ENCODE measurements at places on chromosomes 2 and 18.

GRCh38 chr2:54520687-54521086 lies 64.6 kb downstream of the SPTBN1 start:
- peak; percentile 96 for DNase-seq

DNA sequence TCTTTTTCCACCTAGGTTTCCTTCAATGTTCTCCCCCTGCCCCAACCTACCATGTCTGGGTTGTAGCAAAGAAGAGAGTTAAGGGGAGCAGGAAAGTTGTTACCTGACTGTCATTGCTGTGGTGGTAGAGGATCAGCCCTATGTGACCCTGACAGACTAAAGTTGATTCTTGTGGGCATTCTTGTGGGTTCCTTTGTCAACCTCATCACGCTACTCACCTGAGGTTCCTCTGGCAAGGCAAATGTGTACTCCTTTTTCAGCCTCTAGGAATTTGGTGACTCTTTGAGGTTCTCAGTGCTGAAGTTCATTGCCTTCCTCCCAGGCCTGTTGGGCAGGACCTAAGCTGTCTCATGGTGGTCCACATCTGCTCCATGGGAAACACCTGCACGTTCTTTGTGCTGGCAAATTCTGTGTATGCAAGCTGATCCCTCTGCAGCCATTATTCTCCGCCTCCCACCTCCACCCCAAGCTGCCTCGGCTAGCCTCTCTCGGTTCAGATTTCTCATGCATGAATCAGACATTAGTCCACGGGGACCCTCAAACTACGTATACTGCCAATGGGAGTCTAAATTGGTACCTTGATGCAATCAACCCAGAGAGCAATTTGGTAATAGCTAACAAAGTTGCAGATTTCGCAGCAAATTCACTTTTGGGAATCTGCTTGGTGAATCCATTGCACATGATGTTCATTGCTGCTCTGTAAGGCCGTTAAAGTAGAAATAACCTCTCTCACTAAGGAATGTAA lies 1.5 kb upstream of the GMCL1 start:
- DNase-seq, result no peak

GRCh38 chr2:206477296-206477695 lies 34.0 kb downstream of the ADAM23 start:
- DNase-seq, result peak; percentile 57

DNA sequence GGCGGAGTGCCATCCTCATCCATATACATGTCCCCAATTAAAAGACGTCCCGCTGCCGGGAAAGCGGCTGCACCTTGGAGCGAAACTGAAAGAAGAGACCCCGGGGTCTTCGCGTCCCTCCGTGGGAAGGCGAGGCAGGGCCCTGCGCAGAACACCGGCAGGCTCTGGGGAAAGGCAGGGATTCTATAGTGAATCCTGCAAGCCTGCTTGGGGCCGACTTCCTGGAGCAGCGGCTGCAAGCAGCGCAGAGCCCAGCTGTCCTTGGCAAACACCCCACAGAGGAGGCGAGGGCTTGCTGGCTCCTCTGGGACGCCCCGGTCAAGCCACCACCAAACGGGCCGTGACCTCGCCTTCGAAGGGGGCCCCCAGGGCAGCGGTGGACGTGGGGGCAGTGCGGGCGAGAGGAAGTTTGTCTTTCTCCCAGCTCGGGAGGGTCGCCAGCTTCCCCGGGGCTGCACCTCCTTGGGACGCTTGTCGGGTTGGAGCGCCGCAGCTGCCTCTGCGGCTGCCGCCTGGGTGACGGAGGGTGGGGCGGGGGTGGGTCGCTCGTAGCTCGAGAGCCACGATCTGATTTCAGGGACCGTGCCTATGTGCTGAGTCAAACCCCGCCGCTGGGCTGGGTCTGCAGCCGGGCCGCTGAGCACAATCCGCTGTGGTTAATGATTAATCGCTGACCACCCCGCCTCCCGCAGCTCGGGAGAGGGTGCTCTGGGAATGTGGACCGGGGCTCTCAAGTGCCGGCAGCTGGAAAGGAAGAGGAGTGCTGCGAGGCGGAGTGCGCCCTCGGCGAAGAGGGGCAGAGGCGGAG lies 486 bp upstream of the GPR39 start:
- peak; percentile 83 for DNase-seq

DNA sequence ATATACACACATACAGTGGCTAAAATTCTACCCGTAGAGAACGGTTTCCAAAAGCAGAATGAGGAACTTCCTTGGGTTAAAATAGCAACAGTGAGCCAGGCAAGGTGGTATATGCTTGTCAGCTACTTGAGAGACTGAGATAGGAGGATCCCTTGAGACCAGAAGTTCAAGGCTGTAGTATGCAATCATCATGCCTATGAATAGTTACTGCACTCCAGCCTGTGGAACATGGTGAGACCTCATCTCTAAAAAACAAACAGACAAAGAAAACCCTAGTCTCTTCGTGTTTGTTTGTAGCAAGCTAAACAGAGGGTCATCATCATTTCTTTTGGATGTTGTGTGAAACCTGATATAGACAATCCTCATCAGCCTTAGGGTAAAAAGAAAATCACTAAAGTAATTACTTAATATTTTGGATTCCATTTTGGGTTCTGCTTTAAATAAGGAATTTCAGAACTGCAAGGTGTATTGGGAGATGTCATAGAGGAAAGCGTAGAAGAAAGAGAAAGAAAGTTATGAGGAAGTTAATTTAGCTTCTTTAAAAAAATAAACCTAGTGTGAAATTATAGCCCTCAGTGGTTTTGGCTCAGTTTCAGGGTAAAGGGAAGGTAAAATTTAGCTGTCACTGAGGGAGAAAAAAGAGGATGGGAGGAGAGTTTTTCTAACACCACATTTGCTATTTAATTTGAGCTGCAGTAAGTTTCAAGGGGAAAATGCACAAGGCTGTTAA lies 46.5 kb downstream of the PLEK start:
- DNase-seq, result no peak

- no peak for DNase-seq
These were observed 306.5 kb downstream of the PIEZO2 start for GRCh38 chr18:10842861-10843260.

GRCh38 chr18:8766559-8767293 lies 61.4 kb downstream of the MTCL1 start:
- DNase-seq, result no peak

GRCh38 chr18:8721716-8722115 lies 16.4 kb downstream of the MTCL1 start:
- DNase-seq, result no peak

DNA sequence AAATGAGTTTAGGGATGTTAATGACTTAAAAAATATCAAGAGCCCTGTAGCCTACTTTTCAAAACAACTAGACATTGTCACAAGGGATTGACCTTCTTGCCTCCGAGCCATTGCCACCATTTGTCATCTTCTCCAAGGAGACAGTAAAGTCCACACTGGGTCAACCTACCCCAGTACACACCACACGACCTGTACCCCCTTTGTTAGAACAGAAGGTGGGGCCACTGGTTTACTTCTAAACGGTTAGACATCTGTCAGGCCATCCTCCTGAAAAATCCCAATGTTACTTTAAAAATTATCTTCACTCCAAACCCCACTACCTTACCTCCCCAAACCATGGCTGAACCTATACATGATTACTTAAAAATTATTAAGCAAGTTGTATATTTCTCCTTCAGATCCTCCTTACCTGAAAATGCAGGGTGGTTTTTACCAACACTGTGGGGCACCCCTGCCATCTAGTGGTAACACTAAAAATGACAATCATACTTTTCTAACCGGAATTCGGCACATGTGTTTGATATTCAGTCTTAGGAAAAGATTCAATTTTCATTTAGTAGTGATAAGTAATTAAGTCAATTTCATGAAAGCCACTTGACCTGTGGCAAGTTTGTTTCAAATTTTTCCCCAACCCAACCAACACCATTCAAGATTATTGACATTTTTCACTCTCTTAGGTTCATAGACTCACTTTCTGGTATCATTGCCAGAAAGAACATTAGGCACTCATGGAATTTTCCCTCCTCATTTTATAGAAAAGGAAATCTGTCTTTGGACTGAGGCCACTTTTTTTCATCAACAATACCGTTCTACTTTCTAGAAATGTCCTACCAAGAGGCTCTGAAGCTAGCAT lies 265.3 kb upstream of the PKDCC start:
- DNase-seq, result no peak

- no peak for DNase-seq
These were observed 32.3 kb downstream of the SLC9A4 start for GRCh38 chr2:102505290-102505689.

- DNase-seq, result no peak
These were observed at the start of gene LIMS2 for GRCh38 chr2:127675331-127676261. LIMS2 (minus strand) TSS chr2:127675530; CDS start chr2:127675024, 506 bp downstream.

- no peak for DNase-seq
These were observed 163.7 kb upstream of the WDSUB1 start for GRCh38 chr2:159450180-159450579.

DNA sequence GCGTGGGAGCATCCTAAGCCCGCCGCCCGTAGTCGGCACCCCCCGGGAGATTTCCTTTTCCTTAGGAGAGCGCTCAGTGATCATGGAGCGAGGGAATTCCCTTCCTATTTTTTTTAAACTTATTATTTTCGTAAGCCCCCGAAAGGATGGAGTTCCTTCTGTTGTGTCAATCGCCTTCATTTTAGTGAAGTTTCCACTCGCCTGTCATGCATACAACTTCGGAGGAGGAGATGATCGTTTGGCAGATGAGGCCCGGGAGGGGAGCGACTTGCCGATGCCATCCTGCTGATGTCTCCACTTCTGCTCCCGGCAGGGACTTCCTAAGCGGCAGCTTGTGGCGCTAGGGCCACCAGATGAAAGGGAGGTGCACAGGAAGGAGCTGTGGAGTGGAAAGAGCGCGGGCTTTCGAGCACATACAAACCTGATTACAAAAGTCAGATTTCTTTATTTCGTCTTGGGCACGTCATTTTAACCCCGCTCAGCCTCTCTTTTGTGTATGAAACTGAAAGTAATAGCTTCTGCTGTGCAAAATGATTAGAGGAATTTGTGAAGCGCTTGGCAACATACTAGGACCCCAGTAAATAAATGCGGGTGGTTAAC lies at the start of gene ADGRF3:
Gene ADGRF3 (minus strand): TSS at position 336 of the 600 bp plus-strand sequence. CDS start 555 bp downstream, outside the sequence.
- no peak for DNase-seq

GRCh38 chr2:152379089-152379488 lies 44.1 kb downstream of the FMNL2 start:
- no peak for DNase-seq

DNA sequence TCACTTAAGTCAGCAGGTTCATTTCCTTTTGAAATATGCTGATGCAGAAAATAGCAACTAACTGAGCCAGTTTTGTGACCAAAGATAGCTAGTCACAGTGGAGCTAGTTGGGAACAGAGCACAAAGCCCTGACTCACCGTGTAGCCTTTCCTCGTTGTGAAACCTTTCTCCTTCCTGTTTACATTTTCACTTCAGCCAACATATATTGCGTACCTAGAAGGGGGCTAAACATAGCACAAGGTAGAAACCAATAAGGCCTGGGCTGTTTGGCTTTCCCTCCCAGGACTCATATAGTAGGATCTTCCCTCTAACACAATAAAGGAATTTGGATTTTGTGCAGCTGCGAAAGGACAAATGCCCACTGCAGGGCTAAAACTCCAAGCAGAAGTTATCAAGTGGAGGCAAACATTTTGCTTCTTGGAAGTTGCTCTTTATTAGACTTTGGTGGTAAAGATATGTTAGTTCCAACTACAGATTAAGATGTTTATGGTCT lies 24.5 kb upstream of the LPIN2 start:
- no peak for DNase-seq

DNA sequence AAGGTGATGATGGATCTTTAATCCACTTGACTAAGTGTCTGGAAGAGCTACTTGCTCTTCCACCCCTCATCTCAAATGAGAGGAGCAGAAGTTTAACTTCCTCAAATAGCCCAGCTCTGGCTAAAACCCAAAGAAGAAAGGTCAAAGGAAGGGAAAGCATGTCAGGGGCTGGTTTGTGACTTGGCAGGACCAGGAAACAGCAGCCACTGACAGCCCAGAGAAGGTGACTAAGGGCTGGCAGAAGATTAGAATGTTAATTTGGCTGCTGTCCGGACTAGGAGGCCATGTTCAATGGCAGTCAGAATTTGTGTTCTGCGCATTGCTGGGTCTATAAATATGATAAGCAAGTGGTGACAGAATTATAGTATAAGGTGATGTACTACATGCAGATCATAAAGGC lies 386.2 kb downstream of the SETBP1 start:
- no peak for DNase-seq

GRCh38 chr18:38473535-38473934 lies 907.9 kb upstream of the CELF4 start:
- no peak for DNase-seq

DNA sequence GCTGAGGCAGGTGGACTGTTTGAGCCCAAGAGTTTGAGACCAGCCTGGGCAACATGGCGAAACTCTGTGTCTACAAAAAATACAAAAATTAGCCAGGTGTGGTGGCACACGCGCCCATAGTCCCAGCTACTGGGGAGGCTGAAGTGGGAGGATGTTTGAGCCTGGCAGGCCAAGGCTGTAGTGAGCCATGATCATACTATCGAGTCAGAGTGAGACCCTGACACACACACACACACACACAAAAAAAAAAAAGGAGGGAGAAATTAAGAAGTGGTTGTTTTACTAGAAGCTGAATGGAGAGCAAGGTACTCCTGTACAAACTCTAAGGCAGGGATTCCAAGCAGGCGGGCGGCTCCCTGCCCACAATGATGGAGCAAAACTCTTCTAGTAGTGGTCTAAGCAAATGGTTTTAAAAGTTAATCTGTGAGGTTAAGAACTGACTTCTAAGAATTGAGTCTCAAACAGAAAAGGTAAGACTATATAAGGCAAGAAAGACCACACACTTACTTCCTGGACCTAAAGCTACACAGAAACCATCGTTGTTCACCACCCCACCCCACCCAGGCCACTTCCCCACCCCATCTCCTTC lies 2.6 kb downstream of the ANKRD44 start:
- DNase-seq, result no peak

GRCh38 chr2:205734436-205735037 lies 52.2 kb downstream of the NRP2 start:
- DNase-seq, result peak; percentile 60

DNA sequence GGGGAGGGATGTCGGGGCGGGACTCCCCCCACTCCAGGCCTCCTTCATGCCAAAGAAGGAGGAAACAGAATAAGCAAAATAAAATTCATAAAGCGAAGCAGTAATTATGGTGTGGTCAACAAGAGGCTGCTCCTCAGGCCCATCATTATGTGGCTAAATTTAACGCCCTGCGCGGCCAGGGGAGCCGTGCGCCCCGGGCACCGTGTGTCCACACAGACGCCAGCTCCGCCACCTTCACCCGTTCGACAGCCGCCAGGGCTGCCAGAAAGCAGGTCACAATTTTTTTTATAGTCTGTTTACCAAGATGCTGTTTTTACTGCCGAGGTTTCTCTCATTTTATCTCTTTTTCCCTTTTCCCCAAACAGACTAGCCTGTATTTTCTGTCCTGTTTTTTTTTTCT lies 31.0 kb downstream of the NHEJ1 start:
- no peak for DNase-seq
